ENCODE measurements at places on chromosomes 3 and 15.

- DNase-seq = no peak
Measured at GRCh38 chr3:70011582-70011981, 12.0 kb downstream of the SAMMSON start.

DNA sequence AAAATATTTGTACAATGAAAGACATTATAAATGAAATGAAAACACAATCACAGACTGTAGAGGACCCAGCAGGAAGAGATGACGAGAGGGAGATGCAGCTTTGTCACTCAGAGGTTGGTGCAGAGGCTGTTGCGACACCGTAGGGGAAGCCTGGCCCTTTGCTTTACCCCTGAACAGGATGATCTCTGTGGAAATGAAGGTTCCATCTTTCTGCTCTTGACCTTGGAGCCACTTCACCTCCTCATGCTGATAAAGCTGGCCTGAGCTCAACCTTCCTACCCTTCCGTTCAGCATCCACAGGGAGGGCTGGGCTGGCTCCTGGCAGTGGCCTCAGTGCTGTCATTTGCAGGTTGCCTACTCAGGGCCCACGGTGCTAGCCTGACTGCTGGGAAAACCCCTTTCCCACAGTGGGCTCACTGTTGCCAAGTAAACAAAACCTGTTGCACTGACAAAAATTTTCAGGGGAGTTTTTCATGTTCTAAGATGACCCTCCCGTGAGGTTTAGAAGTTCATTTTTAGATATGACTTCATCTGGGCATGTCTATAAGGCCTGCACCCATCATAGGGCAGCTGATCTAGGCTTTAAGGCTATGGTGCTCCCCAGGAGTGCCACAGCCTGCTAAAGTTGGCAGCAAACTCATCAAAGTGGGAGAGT lies 3.0 kb upstream of the CD80 start:
- DNase-seq = no peak

- no peak for DNase-seq
Measured at GRCh38 chr3:5271372-5271683, 83.8 kb downstream of the EDEM1 start.

DNA sequence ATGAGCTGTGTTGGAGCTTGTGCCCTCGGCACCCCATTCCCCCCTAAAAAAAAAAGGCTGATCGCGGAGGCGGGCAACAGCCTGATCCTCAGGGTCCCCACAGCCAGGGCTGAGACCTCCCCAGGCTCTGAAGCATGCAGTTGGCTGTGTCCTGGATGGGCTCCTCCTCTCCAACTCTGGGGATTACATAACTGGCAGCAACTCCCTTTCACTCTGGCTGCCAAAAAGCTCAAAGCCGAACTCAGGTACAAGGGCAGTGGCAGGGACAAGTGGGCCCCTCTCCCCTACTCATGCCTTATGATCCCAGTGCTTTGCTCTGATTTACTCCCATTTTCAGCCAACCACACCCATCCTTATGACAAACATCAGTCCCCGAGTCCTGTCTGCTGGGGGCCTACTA lies 18.3 kb downstream of the TPRA1 start:
- no peak for DNase-seq

- DNase-seq = no peak
Measured at GRCh38 chr15:84813435-84813834, 3.7 kb upstream of the ALPK3 start.

- DNase-seq = peak; percentile 41
Measured at GRCh38 chr3:123090728-123091531, 24.1 kb downstream of the PDIA5 start.

- no peak for DNase-seq
Measured at GRCh38 chr3:105806359-105806758, 62.5 kb downstream of the CBLB start.

GRCh38 chr3:191356631-191357439 lies 26.5 kb upstream of the UTS2B start:
- DNase-seq = no peak

DNA sequence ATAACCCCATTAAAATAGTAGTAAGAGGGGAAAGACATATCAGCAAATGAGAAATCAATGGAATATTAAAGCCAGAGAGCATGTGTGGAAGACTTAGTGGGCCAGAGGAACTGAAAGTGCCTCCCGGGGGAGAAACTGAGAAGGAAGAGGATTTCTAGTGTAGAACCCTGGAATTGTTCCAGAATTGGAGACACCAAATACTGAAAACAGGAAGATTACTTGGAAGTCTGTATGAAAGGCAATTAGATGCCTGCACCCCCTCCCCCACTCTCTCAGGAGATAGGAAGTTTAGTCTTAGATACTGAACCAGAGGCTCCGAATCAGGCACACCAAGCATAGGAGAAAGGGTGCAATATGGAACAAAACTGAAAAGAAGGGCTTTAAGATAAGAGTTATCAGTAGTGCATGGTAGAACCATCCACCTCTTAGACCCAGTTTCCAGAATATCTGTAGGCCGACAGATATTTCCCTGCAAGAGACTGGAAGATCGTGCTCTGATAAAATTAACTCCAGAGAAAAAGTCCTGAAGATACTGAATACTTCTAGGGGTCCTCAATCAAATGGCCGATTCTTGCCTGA lies 32.4 kb downstream of the KLHL18 start:
- no peak for DNase-seq

GRCh38 chr3:157103280-157103679 lies 56.7 kb downstream of the CCNL1 start:
- DNase-seq = no peak

- DNase-seq = no peak
Measured at GRCh38 chr3:14913071-14913925, 34.1 kb upstream of the NR2C2 start.

GRCh38 chr15:50563756-50564155 lies 17.3 kb upstream of the USP50 start:
- no peak for DNase-seq

DNA sequence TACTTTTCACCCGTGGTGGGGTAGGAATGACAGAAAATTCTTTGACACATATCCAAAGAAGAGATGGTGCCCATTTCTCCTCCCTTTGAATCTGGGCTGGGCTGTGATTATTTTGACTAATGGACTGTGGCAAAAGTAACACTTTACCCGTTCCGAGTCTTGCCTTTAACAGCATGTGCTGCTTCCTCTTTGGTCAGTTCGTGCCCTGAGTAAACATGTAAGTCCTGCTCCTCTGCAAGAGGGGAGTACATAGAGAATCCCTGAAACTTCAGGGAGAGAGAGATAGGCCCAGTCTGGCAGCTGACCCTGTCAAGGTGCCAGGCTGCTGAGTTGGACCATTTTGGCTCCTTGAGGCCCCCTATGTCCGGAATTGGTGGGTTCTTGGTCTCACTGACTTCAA lies 243.1 kb downstream of the EPHB1 start:
- no peak for DNase-seq

GRCh38 chr3:40853474-40853873 lies 328.7 kb downstream of the ZNF621 start:
- no peak for DNase-seq

GRCh38 chr3:126053513-126053912 lies 30.4 kb downstream of the SLC41A3 start:
- DNase-seq = no peak

DNA sequence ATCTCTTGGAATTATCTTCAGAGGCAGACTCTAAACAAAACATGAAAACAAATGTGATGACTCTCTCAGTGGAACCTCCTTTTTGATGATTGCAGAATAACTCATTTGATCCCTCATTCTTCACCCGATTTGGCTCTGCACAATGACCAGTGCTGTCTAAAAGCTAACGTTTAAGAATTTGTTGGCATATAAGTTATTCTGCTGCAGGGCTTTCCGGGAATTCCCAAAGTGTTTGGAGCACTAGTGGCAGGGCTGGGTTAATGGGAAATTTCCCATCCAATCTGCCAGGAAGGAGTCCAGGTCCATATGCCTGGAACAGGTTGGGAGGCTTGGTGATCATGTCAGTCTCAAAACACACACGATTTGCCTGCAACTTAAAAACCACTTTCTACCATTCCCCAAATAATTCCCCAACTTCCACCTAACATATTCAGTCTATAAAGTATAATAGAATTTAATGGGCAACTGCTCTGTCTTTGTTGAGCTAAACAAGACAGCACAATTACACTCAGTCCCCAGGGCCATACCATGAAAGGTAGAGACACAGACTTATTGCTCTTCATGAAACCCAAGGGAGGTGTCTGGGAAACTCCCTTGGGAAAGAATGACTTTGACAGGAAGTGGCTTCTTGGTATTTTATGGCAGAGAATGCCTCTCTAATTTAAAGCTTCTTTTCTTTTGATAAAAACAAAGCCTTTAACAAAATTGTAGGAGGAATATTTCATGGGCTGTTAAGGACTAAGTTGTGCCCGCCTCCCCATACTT lies 38.0 kb downstream of the ARRDC4 start:
- DNase-seq = no peak

GRCh38 chr15:76328106-76328696 lies 8.4 kb upstream of the ISL2 start:
- DNase-seq = no peak

DNA sequence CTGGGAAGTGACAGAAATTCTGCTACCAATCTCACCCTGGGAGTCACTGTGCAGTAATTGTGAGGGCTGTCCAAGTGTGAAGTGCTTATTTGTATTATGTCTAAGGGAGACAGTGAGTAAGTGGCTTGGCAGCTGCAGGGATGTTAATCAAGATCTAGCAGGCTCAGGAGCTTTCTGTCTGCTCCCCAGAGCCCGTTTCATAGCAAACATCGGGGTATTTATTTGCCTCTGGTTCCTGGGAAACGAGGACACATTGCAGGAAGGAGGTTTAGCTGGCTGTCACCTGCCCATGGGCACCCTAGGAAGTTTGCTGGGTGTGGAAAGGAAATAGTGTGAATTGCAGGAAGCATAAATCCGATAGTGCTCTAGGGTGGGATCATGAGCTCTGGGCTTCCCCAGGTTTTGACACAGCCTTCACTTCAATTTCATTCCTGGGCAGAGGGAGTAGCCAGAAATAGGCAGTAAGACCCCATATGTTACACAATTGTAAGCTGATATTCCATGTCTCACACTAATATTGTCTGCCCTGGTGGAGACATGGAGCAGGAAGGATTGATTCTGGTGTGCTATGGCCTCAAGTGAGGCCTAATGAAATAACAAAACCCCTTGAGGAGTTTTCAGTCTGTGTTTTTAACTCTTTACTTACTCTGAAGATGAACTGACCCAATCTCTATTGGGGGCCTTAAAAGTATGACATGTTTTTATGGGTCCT lies 74.1 kb upstream of the MITF start:
- no peak for DNase-seq

- DNase-seq = no peak
Measured at GRCh38 chr3:45110509-45110833, 35.7 kb downstream of the CDCP1 start.

GRCh38 chr3:70114431-70114830 lies 114.9 kb downstream of the SAMMSON start:
- DNase-seq = no peak

- DNase-seq = no peak
Measured at GRCh38 chr3:64316971-64317370, 91.7 kb upstream of the PRICKLE2 start.

DNA sequence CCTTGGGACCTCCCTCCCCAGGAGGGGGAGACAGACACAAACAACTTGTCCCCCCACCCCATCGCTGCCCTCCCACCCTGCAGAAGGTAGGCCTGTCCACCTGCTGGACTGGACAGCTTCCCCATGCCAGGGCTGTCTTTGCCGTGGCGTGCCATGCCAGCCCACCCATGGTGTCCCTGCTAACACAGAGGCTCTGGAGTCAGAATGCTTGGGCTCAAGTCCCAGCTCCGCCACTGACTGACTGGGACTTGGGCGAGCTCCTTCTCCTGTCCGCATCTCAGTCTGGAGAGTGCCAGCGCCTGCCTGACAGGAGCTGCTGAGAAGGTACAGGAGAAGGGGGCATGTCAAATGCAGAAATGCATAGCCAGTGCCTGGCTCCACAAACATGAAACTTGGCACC lies 23.9 kb downstream of the WNT7A start:
- no peak for DNase-seq
